NCI-H446 treated with DMSO at 0.1 percent for 48 hours (cell line): ENCODE measurements at places on chromosomes 2 and 18.

GRCh38 chr2:1976112-1976511 lies 231.8 kb upstream of the PXDN start:
- DNase-seq, result peak; percentile 71

GRCh38 chr2:81234711-81235110 lies 930.2 kb upstream of the LRRTM1 start:
- no peak for DNase-seq

- no peak for DNase-seq
These were observed 11.6 kb downstream of the NOL10 start for GRCh38 chr2:10678225-10678624.

DNA sequence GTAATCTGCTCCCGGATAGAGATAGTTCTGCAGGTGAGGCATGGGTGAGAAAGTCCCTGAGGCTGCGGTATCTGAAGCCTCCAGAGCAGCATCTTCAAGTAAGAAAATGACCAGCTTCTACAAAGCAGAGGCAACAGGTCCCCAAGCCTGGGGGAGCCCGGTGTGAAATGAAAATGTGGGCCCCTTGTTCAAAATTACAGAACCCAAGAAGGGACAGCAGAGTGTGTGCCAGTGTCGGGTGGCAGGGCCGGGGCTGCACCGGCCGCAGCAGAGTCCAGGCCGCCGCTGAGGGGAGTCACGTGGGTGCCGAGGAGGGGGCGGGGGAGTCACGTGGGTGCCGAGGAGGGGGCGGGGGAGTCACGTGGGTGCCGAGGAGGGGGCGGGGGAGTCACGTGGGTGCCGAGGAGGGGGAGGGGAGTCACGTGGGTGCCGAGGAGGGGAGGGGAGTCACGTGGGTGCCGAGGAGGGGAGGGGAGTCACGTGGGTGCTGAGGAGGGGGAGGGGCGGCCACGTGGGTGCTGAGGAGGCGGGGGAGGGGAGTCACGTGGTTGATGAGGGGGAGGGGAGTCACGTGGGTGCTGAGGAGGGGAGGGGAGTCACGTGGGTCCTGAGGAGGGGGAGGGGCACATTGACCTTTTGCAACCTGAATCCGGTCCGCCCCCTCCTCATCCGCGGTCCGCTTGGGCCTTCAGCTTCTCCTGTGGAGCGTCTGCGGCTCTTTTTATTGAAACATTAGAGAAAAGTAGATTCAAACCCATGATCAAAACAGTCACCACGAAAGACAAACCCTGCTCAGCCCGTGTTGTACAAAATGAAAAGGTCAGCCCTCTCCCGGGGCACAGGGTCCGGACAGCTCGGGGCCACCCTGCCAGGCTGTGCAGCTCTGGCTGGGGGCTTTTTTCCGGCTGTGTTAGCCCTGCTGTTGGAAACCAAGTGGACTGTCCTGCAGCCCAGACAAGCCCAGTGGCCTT lies 10.4 kb downstream of the COLEC11 start:
- no peak for DNase-seq

DNA sequence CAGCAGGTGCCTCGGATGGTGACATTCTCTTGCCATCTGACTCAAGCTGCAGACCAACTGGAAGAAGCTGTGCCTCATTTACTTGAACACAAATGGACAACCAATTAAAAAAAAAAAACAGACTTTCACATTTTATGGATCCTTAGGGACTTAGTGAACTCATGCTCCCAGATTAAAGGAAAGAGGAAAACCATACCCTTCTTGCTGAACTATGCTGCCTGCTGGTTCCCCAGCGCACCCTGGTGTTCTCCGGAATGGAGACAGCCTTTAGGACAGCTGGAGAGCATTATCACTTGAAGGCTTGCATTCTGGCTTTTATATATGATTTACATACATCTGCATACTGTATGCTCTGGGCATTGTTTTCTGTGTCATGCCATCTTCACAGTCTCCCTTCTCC lies 370.7 kb downstream of the SLC4A3 start:
- no peak for DNase-seq

- no peak for DNase-seq
These were observed 78.7 kb upstream of the OTOF start for GRCh38 chr2:26556309-26557243.
